Activated CD4-positive, alpha-beta T cell treated with anti-CD3 and anti-CD28 coated beads, Interleukin-2, amount 50 U/mL, for 4 hours (primary cell): ENCODE measurements at places on chromosomes 6 and 20.

GRCh38 chr20:33507461-33507860, 17.6 kb downstream of the CBFA2T2 start:
- no peak for DNase-seq

GRCh38 chr20:22762576-22763256, 178.3 kb upstream of the FOXA2 start:
- DNase-seq: no peak

DNA sequence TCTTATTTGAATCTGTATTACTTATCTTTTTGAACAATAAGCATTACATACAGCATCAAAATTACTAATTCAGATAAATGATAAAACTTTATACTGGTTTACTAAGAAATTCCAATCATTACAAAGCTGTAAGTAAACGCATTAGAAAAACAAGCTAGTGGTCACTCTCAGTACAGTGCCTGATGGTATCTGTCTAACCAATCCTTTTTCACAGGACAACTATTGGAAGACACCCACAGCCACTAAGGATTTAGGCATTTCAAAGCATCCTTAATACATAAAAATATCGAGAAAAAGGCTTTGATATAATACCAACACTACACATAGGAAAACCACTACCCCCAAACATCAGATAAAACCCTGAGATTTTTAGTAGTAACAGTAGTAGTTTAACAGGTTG, 2.6 kb downstream of the CD164 start:
- no peak for DNase-seq

DNA sequence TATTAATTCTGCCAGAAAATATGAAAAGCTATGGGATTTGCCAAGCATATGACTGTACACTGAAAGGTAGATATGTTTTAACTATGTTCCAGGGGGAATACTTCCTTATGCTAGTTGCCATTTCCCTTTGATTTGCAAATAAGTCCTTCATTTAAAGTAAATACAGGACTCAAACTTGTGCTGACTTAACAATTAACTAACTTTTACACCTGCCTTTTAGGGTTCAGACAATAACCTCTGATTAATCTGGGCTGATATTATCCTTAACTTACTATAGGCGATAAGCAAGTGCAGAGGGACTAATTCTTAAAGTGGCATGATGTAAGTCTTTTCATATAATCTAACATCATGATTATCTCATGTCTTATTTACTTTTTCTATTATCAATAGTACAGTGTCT, 143.1 kb downstream of the AHI1 start:
- no peak for DNase-seq

DNA sequence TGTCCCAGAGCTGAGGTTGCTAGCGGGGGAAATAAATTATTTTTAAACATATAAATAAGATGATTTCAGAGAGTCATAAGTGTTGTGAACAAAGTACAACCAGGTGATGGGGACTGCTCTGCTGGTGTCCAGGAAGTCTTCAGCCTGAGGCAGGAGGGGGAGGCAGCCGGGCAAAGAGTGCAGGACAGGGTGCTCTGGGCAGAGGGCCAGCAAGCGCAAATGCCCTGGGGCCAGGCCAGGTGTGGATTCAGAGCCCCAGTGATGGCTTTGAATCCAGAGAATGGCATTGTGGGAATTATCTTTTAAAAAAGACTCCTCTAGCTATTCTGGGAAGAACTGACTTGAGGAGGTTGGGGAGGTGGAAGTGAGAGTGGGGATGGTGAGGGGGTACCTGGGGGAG, 1.6 kb downstream of the CLPSL1 start:
- no peak for DNase-seq

GRCh38 chr6:162116902-162117525, 610.6 kb downstream of the PRKN start:
- DNase-seq: no peak
